Activated gamma-delta T cell (primary cell): ENCODE measurements at places on chromosomes 13 and 19.
A peak's percentile ranks its signal among the peaks of the same experiment; 100 is the strongest.

- no peak for DNase-seq
These were observed 767.4 kb downstream of the SLITRK6 start for GRCh38 chr13:85031771-85032170.

DNA sequence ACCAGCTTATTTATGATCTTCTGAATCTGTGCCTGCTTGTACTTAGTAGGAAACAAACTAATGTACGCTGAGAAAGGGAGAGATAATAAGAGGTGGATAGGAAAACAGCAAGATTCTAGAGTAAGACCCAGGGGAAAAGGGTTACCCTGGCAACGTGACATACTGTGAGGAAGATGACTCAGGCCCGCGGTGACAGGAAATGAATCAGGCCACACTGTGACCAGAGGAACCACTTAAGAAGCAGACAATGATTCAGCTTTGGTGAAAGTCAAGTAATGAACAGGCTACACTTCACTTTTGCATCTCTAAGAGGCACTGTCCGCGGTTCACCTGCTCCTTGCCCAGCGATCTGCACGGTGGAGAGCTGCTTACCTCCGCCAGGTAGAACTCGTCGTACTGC, 158.2 kb downstream of the NALCN start:
- no peak for DNase-seq

GRCh38 chr13:85659493-85659892, 139.7 kb downstream of the SLITRK6 start:
- DNase-seq: no peak

- DNase-seq: no peak
These were observed 1555.5 kb downstream of the UQCRFS1 start for GRCh38 chr19:27657271-27658051.

- DNase-seq: no peak
These were observed 39.2 kb downstream of the ZSWIM4 start for GRCh38 chr19:13834244-13835069.

DNA sequence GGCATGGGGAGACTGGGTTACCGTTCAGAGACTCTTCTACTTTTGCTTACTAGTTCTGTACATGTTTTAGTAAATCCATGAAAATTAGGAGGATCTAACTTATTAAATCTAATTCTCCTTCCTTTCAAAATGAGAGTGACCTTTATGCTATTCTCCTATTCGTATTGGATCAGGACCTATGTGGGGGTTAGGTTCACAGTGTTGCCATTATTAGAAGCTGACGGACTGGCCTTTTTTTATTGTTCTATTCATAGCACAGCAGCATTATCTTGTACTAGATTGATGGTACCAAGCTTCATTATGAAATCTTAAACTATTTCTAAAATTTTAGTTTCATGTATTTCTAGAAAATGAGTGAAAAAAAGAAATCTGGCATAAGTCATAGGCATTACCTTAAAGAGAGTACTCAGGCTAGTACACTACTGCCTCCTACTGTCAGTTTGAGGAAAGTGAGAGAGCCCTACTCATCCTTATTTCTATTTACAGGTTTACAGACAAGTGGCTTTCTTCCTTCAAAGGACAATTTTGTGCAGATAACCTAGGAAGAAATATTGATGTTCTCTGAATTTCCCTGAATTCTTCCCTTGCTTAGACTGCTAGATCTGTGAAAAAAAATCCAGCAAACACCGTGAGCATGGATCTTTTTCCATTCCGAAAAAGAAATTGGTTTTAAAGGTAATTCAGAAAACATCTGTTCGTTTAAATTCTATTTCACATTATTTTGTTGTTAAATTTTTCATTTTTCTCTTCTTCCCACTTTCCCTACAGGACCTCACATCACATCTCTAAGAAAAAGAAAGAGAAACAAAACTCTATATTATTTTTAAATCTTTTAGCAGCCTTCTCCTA, 485.5 kb downstream of the DIAPH3 start:
- no peak for DNase-seq

GRCh38 chr19:40709817-40710216, 6.9 kb downstream of the COQ8B start:
- no peak for DNase-seq

DNA sequence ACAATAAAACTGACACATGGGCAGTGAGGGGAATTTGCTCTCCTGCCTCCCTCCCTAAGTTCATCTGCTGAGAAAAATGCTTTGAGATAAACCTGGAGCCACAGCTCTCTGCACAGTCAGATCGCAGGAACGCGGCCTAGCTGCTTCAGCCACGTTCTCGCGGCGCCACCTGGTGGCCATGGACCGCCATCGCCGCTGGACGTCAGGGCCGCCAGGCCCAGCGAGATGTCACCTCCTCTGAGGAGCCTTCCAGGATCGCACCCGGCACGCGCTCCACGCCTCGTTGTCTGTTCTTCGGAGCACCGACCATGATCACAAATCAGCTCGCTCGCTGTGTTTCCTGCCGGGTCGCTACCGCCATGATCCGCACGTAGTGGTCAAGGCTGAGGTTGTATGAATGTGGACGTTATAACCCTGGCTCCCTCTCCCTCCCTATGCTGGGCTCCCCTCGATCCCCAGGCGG, 20.6 kb upstream of the USP29 start:
- DNase-seq: no peak

DNA sequence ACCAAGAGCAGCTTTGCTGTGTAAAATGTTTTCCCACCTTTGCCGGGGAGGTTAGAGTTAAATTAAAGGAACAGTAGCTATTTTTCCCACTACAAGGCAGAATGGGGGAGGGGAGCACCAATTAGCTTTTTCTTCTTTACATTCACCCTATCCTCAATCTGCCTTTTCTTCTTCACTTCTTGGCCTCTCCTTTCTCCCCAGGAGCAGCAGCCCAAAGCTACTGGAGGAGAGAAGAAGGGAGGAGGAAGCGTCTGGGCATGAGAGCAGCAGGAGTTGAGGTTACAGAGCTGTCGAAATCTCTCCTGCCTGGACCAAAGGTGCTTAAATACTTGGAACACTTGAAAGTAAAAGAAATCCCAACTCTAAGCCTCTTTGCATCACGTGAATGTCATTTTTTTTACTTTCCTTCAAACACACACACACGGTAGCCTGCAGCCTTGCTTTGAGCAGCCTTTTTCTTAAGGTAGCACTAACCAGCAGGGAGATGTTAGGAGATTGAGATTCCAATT, 39.0 kb upstream of the WASF3 start:
- DNase-seq: no peak

DNA sequence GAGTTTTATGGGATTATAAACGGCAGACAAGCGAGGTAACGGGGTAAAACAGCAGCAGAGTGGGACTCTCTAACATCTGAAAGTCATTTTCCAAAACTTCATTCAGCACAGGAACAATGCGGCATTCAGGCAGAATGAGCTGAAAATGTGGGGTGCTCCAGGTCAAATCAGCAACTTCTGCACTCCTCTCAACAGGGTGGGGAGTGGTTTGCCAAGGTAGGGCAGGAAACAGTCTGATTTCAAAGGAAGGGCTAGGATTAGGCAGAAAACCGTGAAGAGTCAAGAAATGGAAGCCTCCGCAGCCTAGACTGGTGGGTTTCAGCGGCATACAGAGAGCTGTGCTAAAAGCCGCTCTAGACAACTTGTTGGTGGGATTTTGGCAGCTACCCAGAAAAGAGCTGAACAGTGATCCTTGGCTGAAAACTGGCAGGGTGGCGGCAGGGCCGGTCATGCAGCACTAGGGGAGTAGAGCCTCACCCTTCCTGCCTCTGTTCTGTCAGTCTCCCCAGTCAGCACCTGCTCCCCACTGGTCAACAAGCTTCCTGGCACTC, 154.2 kb upstream of the KLF12 start:
- DNase-seq: no peak

- DNase-seq: no peak
These were observed 32.6 kb downstream of the RUBCNL start for GRCh38 chr13:46354156-46355087.

GRCh38 chr19:18091217-18091608, 4.5 kb upstream of the IL12RB1 start:
- DNase-seq: peak; percentile 34

DNA sequence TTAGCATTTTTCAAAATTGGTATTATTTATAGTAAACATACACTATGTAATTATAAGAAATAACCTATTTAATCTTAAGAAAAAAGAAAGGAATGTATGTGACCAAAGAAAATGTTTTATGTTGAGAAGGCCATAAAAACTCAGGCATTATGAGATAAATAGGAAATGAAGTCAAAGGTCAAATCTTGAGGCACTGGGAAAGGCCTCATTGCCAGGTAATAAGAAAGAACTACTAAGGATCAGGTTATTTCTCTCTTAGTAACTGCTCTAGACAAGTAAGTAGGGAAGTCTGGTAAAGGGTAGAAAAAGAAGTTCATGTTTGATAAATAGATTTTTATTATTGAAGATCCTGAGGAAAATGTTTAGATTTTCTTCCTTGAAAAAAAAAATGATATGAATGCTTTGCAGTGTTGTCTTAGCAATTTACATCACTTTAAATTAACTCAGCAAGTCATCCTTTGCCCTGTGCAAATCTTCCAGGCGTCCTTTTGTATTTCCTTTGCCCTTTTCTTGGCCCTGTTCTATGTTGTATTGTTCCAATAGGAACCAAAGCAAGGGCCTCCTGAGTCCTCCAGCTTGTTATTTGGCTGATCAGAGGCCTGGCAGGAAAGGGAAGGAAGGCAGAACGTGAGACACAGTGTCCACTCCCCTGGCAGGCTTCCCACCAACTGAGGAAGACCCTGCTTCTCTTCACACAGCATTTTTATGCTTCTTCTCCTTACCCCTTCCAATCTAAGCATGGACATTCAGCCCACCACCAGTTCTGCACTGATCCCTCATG, 260.4 kb upstream of the MIR17HG start:
- DNase-seq: no peak

- peak; percentile 35 for DNase-seq
These were observed at the start of gene ABCC4 for GRCh38 chr13:95301183-95301967. Gene ABCC4 (minus strand): TSS chr13:95301451. CDS start chr13:95301314, 137 bp downstream.

DNA sequence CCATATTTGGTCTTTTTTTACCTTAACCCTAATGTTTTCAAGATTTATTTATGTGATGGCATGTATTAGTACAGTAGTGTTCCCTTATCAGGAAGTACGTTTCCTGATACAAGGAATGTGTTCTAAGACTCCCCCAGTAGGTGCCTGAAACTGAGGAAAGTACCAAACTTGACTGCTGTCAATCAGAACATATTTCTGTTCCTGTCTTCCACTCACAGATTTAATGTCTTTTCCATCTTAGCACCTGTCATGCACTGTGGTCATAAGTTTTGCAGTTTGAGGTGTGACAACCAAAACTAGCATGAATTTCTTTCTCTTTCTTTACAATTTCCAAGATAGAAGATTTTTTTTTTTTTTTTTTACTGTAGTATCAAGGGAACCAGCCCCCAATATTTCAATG, 62.9 kb downstream of the LMO7 start:
- DNase-seq: no peak

DNA sequence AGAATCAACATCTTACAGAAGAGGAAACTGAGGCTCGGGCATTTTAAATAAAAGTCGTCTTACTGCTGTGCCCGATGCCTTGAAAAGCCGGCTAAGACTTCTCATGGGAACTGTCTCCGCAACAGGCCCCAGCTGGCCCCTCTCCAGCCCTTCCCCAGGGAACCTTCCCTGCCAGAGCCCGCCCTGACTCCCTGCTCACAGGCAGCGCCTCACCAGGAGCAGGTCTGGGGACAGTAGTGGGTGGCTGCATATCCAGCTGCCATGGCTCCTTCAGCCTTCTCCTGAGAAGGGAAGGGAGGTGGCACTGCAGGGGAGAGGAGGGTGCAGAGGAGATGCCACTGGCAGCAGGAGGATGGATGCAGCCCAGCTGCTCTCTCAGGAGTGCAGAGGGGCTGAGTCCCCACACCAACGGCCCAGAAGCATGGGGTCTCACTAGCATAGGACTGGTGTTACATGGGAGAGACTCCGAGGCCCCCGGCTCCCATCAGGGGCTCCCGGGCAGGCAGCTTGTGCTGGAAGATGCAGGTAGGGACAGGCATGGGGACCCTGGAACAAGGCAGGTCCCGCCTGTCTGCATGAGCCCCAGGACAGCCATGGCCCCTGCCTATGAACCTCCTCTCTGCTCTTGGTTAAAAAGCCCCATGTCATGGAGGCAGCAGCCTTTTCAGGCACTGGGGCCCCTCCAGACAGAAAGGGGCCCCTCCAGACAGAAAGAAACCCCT, 216.4 kb upstream of the SGCG start:
- DNase-seq: no peak

GRCh38 chr13:30154931-30155330, 152.4 kb downstream of the KATNAL1 start:
- DNase-seq: no peak

DNA sequence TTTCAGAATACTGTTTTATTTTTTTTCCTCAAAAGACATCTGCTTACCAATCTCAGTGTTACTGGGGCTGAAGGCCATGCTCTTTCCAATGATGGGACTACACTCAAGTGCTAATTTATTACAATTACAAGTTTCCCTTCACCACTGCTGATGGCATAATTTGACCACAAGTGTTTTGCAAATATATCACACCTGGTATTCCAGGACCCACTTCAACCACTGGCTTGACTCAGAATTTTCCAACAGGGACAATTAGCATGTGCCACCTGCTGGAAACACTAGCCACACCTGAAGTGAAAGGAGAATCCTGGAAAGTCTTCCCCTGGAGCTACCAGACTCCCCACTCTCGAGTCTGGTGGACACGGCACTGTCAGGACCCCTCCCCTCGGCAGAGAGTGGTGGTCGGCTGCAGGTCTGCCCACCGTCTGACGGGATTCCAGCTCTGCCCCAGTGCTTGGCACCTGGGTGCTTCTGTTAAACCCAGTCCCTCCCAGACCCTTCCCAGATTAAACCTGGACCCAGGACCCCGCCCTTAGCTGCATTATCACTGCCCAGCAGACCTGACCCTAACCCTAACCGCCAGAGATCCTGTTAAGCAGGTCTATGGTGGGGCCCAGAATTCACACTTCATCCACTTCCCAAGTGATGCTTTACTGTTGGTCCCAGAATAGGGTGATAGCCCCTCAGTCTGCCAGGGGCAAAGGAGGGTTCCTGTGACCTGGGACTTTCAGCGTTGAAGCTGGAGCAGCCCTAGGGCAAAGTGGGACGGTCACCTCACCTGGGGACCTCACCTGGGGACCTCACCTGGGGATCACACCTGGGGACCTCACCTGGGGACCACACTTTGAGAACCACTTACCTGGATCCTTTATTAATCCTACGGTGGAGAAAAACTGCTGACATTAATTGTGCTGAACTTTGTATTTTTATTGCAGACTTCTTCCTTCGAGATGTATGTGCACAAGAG, 17.6 kb upstream of the RASA3 start:
- DNase-seq: no peak

GRCh38 chr19:13057744-13058143, 44.9 kb downstream of the LYL1 start:
- no peak for DNase-seq

- DNase-seq: no peak
These were observed 716.2 kb upstream of the ARGLU1 start for GRCh38 chr13:107284173-107284572.
